ENCODE measurements at places on chromosomes 11 and 22. TPM values are rescaled to one million over a fixed set of nuclear protein-coding genes. Genes with fewer than 3 reads are reported as not detected.

- DNase-seq: peak; percentile 85
Observed at GRCh38 chr11:94525546-94526324, 13.5 kb downstream of the C11orf97 start.

GRCh38 chr11:125372911-125373310, 123.2 kb downstream of the FEZ1 start:
- DNase-seq: no peak

DNA sequence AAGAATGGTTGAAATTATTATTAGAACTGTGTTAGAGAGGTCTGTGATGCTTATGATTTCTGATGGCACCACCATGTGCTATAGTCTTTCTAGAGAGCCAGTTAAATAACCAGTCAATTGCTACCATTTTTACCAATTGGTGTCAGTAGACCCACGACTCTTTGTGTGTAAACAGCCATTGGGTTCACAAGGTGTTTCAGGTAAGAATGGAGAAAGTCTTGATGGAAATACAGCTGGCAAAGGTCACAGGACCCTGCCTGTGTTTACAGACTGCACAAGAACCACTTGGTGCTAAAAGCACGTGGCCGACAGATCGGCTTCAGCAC, 30.5 kb upstream of the OR10G7 start:
- DNase-seq: no peak

GRCh38 chr11:90447618-90448017, 224.8 kb upstream of the CHORDC1 start:
- no peak for DNase-seq

GRCh38 chr11:70504246-70505020, 106.1 kb downstream of the CTTN start:
- DNase-seq: peak; percentile 20

DNA sequence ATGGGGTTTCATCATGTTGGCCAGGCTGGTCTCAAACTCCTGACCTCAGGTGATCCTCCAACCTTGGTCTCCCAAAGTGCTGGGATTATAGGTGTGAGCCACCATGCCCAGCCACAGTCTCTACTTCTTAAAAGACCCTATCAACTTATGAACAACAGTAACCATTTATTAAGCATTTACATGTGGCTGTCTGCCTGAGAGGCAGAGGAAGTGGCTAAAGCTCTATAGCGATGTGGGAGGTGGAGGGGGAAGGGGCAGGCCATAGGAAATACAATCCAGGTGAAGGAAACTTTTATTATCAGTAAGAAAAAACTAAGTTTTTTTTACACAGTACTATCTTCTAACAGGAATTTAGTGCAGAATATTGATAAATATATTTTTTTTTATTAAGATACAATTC, 87.8 kb upstream of the PHOX2A start:
- DNase-seq: no peak

DNA sequence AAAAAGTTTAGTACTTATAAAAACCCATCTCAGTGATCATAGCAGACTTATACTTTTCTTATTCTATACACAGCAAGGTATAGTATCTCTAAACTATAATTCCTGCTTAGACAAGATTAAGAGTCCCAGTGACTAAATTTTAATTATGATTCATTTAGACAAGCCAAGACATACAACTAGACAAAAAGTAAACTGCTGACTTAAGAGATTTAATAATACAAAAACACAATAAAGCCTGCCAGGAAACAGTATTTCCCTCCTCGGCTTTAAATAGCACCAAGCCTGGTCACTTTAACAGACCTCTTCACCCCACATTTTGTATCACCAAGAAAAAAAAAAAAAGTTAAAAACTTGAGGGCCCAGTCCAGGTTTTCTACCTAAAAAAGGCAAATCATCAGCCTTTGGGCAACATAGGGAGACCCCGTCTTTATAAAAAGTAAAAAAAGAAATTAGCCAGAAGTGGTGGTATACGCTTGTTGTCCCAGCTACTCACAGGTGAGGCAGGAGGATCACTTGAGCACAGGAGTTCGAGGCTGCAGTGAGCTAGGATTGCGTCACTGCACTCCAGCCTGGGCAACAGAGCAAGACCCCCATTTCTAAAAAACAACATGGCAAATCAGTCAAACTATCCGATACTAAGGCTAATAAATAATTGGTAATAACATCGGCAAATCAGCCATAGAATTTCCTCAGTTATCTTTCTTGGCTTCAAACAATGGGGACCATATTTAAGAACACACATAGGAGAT, 53.8 kb downstream of the SIK3 start:
- DNase-seq: no peak

GRCh38 chr11:104653407-104653806, 244.9 kb downstream of the CASP12 start:
- no peak for DNase-seq

DNA sequence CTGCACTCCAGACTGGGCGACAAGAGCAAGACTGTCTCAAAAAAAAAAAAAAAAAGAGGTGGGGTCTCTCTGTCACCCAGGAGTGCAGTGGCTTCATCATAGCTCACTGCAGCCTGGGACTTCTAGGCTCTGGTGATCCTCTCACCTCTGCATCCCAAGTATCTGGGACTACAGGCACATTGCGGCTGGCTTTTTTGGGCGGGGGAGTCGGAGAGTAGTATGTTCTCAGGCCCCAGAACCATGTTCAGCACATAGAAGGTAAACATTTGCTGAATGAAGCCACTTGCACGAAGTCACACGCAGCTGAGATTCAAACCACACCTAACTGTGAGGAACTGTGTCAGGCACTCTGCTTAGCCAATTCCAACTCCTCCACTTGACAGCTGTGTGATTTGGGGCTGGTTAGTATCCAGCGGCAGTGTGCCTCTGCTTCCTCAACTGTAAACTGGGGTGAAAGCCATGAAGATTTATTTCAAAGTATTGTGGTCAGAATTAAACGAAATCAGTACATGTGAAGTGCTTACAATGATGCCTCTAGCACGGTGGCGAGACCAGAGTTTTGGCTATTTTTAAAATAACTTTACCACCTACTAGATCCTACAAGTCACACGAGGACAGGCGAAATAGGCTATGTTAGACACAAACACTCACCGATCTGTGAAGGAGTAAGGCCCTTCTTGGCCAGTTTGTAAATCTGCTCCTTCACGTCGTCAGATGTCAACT, 789 bp downstream of the RPS13 start:
- no peak for DNase-seq

- no peak for DNase-seq
Observed at GRCh38 chr11:75513250-75513649, 12.5 kb downstream of the GDPD5 start.

DNA sequence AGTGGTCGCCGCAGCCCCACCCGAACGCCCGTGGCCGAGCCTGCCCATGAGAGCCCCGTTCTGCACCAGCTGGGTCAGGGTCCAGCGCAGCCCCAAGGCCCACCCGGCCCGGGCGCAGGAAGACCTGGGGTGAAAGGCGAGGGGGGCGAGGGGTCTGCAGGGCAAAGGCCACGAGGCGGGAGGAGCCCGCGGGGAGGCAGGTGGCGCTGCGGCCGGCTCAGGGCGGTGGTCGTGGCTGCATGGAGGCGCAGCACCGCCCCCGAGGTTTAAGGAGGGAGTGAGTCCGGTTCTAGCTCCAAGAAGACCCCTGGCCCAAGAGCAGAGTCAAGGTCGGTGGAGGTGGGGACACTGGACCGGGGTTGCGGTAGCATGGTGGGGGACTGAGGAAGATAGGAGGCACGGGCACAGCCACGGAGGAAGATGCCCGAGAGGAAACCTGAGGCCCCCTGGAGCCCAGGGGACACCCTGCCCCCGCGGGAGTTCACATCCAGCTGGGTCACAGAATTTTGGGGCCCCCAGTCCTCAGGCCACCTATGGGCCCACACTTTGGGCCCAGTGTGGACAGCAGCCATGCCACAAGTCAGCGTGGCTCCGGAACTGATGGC, 514 bp upstream of the HDAC10 start:
- no peak for DNase-seq

GRCh38 chr11:7844521-7844920, 47.8 kb upstream of the OR5P2 start:
- no peak for DNase-seq

- DNase-seq: no peak
Observed at GRCh38 chr11:124920356-124920755, 1.3 kb downstream of the HEPN1 start.

- no peak for DNase-seq
Observed at GRCh38 chr11:22730319-22730718, 63.9 kb downstream of the GAS2 start.

DNA sequence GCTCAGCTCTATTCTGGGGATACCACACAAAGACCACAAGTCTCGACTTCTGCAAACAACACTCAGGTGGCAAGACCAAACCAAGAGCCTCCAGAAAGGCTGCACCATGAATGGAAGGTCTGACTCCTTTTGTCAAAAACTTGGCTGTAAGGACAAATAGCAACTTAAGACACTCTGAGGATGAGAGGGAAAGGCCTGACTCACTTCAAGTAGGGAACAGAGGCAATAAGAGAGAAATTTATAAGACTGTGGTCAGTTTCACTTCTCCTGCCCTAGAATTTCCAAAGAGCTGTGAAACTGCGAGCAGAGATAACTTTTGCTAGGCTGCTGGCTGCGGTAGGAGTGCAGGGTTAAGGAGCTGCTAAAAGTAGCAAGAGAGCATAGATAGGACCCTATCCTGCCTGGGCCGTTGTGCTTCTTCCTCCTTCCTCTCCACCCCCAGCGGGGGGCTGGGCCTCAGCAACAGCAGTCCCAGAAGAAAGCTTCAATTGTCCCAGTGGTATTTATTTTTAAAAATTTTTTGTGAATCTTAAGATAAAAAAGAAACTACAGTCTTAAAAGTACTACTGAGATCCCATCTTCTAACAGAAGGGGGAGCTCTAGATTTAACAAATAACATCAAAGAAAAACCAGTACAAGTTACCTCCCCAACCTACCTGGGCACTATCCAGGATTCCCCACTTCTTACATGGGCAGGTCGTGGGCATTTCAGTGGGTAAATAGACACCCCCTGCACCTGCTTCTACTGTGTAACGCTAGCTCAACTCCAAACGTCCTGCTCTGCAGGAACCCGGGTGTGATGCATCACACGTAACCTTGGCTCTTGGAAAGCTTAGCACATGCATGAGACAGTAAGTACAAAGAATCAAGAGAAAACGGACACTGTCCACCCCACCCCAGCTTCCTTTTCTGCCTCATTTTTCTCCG, 66.4 kb downstream of the SGSM3 start:
- no peak for DNase-seq

- DNase-seq: peak; percentile 78
Observed at GRCh38 chr11:62602141-62603071, 741 bp upstream of the MTA2 start.

- no peak for DNase-seq
Observed at GRCh38 chr11:76385903-76386302, 4.8 kb downstream of the GVQW3 start.

GRCh38 chr11:14764579-14765527, 121.2 kb downstream of the PDE3B start:
- DNase-seq: no peak

DNA sequence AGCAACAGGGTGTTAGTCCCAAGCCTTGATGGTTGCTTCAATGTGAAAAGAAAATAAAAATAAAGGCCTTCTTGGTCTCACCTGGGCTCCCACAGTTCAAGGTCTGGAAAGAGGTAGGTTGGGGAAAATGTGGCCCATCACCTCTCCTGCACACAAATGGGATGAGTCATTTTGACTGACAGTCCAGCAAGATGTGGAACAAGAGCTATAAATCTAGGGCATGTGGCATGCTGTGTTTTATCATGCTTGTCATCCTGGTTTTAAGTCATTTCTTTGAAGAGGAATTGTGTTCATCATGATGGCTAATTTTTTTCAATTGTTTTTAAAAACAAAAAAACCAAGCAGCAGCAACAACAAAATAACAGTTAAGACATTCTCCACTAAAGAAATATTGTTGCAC, 503.7 kb downstream of the NTM start:
- DNase-seq: no peak

DNA sequence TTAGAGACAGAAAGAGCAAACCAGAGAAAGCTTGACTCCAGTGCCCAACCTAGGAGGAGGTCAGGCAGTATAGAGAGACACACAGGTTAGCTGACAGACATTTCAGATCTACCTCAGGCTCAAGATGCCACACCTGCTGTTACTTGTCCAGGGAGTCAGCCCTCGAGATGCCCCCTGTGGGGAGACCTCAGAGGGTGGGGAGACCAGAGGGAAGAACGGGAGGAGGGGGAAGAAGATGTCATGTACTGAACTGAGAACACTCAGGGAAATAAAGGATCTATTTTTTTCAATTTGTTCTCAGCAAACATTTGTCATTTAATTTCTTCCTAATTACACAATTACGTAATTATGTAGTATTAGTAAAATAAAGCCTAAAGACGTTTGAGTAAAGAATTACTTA, 196.3 kb upstream of the CADM1 start:
- no peak for DNase-seq

- DNase-seq: peak; percentile 40
Observed at GRCh38 chr11:69100454-69101114, 51.9 kb downstream of the TPCN2 start.

DNA sequence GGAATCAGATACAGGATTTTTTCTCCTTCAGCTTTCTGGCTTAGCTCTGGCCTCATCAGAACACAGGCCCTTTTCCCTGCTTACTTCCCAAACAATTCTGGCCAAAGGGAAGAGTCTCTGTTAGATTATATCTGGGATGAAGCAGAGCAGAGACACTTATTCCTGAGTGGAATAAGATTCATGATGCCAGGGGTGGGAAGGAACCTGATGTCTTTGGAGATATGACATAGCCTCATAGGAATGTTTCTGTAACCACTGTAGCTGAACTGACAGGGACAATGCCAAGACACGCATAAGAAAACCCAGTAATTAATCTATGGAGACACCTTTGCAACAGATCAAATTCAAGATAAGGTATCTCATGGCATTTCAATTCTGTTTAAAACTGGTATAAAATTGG, 177.1 kb upstream of the RAG2 start:
- no peak for DNase-seq

DNA sequence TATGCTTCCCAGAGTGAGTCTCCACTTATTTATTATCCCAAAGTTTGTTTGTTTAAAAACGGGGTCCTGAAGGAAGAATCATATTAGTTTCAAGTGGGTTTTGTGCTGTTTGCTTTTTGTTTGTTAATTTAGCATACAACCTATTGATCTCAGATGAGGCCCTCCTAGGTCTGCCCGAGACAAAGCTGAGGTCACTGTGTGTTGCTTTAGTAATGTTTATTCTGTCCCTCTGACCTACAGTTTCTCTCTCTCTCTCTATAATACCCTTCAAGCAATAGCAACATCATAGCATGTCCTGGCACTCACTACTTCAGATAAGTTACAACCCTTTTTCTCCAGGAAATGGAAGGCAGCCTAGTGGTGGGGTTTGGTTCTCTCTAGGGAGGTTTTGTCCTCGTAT, 63.4 kb downstream of the AMOTL1 start:
- DNase-seq: no peak

- DNase-seq: no peak
Observed at GRCh38 chr11:114346709-114347141, 50.5 kb downstream of the NNMT start.

F2 gene
- not detected for total RNA-seq

IGLL5 gene
- 11.1 TPM for total RNA-seq

RPLP2 gene
- 1,518 TPM for total RNA-seq

TRIM29 gene
- total RNA-seq: 8.3 TPM

RFPL3 gene
- total RNA-seq: not detected

ZBTB44 gene
- 59.8 TPM for total RNA-seq

HOATZ gene
- total RNA-seq: 15.0 TPM

Measured in lower lobe of right lung (tissue), 2 donors.